ENCODE measurements at places on chromosomes 5 and 9.

- DNase-seq: no peak
Observed at GRCh38 chr9:137820161-137820855, 57.3 kb upstream of the CACNA1B start.

DNA sequence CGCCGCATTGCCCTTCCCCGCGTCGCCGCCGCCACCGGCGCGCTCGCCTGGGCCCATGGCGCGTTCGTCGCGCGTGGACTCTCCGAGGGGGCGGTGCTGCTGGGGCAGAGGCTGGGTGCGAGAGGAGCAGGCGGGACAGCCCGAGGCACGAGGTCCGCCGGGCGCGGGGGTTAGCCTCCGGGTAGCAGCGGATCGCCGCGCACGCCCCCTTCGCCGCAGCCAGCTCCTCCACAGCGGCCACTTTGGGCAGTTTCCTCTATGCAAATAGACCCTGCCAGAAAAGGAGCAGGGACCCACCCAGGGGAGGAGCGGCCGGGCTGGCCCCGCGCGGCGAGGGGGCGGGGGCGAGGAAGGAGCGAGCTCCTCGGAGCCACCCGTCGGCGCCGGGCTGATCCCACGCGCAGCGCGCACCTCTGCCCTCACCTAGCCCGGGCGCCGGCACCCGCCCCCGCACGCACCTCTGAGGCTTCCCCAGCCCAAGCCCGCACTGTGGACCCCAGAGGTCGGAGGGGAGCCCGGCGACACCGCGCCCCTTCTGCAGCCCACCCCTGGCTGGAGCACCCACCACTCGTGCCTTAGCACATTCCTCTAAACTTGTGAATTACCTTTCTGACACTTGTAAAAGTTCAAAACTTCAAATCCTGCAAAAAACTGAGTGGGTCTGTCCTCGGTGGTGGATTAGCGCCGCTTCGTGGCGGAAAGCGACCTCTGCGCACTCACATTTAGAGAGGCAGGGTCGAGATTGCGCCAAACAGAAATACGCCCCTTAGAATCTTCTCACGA, at the start of gene COL23A1:
Gene COL23A1, minus strand, starts transcription at position 253 of the 783 bp plus-strand sequence.
- peak; percentile 12 for DNase-seq

DNA sequence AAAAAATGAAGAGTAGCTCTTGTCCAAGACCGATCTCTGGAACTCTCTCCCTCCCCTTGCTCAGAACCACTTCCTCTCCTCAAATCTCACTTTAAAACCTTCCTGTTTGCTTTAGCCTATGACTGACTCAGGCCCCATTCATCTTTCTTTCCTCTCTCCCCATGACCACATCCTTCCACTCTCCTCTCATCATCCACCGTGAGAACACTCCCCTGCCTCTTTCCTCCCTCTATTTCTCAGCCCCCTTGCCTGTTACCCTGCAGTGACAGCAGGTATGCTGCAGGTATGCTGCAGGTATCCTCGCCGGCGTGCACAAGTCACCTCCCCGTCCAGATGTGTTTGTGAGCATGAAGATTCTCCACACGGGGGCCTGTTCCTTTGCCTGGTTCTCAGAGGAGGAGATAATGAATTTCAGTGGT, 505.3 kb downstream of the CCDC171 start:
- DNase-seq: no peak

- no peak for DNase-seq
Observed at GRCh38 chr5:121019106-121019505, 555.0 kb downstream of the PRR16 start.

DNA sequence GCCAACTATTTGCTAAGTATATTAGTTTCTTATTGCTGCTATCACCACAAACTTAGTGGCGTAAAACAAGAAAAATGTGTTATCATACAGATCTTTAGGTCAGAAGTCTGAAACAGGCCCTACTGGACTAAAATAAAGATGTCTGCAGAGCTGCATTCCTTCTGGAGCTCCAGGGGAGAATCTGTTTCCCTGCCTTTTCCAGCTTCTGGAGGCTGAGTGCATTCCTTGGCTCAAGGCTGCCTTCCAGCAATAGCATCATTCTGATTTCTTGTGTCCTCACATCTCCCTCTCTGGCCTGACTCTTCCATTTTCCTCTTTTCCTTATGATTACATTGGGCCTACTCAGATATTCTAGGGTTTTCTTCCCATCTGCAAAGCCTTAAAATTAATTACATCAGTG, 15.9 kb downstream of the MAN2A1 start:
- DNase-seq: no peak

GRCh38 chr9:92947268-92948037, at the start of gene FGD3:
Gene FGD3, plus strand, starts transcription at chr9:92947523. Its CDS starts 28,734 bp downstream, at chr9:92976257.
- DNase-seq: peak; percentile 44

GRCh38 chr9:132755096-132755495, 84.8 kb downstream of the GTF3C4 start:
- DNase-seq: no peak

DNA sequence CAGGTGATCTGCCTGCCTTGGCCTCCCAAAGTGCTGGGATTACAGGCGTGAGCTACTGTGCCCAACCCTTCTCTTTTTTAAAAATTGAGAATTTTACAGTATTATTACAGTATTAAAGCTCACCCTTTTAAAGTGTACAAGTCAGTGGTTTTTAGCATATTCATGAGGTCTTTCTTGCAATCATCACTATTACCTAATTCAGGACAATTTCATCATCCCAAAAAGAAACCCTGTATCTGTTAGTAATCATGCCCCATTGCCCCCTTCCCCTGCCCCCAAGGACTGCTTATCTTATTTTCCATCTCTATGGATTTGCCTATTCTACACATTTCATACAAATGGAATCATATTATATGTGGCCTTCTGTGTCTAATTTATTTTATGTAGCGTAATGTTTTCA, 22.6 kb upstream of the MEGF9 start:
- DNase-seq: no peak

DNA sequence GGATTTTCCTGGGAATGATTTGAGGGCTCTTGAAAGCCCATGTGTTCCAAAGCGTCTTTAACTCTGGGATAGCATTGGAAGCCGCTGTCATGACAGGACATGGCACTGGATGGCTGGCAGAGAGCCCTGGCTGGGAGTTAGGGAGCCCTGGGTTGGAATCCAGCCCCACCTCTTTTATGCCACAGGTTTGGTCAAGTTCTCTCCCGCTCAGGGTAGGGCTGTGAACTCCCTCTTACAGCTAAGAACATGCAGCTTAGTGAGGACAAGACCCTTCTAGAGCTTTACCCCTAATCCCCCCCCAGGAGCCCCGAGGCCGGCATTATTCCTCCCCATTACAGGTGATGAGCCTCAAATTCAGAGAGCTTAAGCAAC, 37.2 kb downstream of the OLFML2A start:
- no peak for DNase-seq

- peak; percentile 27 for DNase-seq
Observed at GRCh38 chr5:178249191-178249989, 16.8 kb upstream of the PHYKPL start.

- no peak for DNase-seq
Observed at GRCh38 chr5:119036101-119036762, 34.7 kb upstream of the DMXL1 start.

DNA sequence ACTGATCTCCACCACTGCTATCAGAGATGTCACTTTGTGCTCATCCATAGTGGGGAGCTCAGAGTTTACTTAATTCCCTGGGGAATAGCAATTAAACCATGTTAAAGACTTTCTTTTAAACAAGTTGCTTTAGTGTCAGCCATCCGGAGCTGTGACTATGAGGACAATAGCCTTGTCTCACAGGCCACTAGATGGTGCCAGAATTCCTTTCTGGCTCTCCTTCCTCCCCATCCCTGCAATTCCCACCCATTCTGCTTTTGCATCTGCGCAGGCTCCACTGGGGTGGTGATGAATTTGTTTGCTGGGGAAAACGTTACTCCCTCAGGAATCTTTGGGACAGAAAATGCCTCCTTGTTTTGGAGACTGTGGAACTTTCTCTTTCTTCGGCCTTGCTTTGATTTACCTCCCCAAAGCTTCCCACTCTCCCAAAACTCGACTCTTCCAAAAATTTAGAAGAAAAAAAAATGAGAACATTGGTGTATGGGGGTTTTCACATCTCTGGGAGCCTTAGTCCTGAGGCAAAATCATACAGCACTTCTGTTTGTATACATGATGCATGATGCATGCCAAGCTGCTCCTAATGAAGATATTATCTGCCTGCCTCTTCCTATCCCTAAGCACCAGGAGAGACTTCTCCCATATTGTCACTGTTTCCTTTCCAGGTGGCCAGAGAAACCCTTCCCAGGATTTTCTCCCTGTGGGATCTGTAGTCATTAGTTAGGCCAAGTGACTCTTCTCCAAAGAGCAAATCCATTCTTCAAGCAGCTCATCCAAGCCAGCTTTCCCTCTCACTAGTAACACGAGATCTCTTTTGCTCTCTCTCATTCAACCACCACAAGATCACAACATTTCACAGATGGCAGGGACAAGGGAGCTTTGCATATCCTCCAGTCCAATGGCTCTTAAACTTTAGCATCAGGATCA, 466.1 kb downstream of the TLR4 start:
- DNase-seq: no peak

GRCh38 chr5:33491941-33492340, 51.2 kb downstream of the TARS1 start:
- no peak for DNase-seq

GRCh38 chr5:51968756-51969155, 585.5 kb downstream of the ISL1 start:
- no peak for DNase-seq

DNA sequence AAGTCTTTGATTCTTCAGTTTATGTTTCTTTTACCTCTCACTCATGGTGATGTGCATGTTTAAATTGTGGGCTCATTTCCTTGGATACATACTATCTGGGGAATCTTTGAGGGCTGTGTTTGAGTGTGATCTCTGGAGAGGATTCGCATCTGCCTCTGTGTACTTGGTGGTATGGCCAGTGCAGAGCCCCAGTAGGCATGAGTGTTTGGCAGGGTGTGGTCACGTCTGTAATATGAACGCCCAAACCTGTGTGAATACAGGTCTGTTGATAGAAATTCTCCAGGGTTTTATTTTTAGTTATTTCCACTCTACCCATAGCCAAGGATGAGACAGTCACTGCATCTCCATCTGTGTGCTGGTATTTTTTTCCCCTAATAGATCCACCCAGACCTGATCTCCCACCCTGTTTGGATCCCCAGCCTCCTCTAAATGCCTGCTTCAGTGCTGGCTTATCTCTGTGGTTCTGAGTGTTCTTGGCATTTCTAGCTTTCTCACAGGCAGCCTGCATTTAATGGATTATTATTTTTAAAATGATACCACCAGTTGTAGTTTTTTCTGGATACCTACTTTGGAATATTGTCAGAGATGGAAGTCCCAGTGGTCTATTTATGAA, 37.5 kb downstream of the TJP2 start:
- DNase-seq: no peak

DNA sequence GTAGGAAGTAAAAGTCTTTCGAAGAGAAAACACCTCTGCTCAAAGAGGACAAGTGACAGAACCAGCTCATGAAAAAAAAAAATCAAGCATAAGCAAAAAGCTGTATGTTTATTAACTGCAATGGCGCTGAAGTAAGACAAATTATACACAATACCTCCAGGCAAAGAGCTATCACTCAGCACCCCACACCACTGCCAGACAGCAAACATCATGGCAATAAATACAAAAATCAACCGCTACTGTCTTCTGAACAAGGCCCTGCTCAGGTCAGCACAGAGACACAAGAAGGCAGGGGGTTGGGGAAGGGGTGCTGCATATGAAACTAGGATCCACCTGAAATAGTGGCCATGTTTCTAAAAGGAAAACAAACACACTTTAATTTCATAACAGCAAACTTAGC, 50.4 kb downstream of the MAPKAP1 start:
- no peak for DNase-seq

DNA sequence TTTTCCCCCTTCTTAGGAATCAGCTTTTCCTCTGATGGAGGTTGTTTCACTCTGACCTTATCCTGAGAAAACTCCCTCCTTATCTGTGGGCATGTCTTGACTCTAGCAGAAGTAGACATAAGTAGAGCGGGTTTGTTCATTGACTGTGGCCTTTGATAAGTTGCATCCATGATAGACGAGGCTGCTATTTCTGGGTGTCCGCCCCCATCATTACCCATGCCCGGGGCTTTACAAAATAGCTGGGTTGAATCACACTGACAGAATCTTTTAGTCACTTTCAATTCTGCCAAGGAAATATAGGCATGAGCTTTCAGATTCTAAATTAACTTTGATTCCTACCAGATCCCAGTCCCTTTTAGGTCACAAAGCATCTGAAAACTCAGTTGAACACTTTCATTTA, 223.8 kb downstream of the SEC61B start:
- DNase-seq: no peak

DNA sequence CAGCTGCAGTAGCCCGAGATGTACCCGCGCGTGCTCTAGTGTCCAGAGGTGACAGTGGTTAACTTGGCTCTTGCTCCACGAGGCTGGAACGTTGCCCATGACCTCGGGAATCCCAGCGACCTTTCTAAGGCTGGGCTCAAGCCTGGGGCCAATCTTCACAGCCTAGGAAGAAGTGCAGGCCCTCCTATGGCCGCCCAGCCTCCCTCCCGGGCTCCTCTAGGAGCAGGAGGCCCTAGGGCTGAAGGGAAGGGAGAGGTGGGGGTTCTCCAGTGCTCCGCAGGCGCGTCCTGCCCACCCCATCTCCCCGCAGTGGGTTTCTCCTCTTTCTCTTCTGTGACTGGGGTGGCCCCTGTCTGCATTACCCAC, 13.3 kb downstream of the NR2F1 start:
- no peak for DNase-seq

- DNase-seq: no peak
Observed at GRCh38 chr5:93017849-93018248, 563.2 kb downstream of the NR2F1-AS1 start.

DNA sequence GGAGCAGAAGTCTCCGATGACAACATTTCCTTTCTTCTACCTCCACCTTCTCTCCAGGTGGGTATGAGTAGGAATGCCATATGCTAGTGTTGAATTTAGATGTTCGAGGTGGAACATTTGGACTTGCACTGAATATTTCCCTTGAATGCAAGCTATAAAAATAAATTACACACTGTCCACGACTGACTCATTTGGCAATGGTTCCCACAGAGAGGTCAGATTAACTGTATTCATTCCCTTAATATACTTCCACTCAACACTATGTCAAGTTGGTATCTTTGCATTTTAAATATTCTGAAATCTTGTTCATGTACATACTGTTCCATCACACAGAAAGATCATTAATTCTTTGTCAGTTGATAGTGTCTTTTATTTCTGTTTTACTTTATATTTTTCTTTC, 222.6 kb upstream of the PIK3R1 start:
- no peak for DNase-seq

GRCh38 chr9:18350995-18351595, 122.9 kb upstream of the ADAMTSL1 start:
- no peak for DNase-seq

- DNase-seq: no peak
Observed at GRCh38 chr5:56346741-56347535, 113.8 kb upstream of the ANKRD55 start.

DNA sequence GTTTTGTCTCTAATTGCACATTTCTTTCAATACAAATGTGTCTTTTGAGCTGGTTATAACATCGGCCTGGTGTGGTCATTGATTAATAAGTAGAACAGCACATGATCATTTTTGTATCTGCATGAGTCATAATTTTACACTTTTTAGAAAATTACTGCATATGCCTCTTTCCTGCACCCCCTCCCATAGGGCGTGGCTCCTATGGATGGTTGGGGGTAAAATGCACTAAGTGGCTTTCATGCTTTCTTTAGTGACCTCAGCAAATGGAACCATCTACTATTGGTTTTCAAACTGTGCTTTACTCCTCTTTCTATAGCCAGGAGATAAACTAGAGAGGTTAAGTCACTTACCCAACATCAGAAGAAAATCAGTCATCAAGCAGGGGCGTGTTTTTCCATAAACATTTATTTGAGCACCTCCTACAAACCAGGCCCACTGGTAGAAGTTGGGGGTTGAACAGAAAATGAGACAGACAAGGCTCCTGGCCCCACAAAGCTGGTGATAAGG, 3.8 kb downstream of the ANXA6 start:
- no peak for DNase-seq

GRCh38 chr9:136474974-136475865, 7.6 kb downstream of the SEC16A start:
- no peak for DNase-seq
